Nucleus accumbens (tissue), 56 donors: ENCODE measurements at places on chromosomes 11 and 22.

GRCh38 chr11:118111019-118111743 is 24.4 kb upstream of the SMIM35 start:
- no peak for DNase-seq

GRCh38 chr11:113494021-113494420 is 18.8 kb upstream of the DRD2 start:
- no peak for DNase-seq

- DNase-seq, result no peak
Observed at GRCh38 chr22:33717694-33718396, 202.4 kb downstream of the LARGE1 start.

GRCh38 chr11:18191376-18191775 is 18.7 kb downstream of the MRGPRX4 start:
- DNase-seq, result no peak

- peak; percentile 87 for DNase-seq
Observed at GRCh38 chr11:72041364-72042063, 38.8 kb downstream of the NUMA1 start.

DNA sequence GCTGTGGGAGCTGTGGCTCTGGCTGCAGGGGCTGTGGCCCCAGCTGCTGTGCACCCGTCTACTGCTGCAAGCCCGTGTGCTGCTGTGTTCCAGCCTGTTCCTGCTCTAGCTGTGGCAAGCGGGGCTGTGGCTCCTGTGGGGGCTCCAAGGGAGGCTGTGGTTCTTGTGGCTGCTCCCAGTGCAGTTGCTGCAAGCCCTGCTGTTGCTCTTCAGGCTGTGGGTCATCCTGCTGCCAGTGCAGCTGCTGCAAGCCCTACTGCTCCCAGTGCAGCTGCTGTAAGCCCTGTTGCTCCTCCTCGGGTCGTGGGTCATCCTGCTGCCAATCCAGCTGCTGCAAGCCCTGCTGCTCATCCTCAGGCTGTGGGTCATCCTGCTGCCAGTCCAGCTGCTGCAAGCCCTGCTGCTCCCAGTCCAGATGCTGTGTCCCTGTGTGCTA is 514 bp downstream of the KRTAP5-9 start:
- DNase-seq, result no peak

DNA sequence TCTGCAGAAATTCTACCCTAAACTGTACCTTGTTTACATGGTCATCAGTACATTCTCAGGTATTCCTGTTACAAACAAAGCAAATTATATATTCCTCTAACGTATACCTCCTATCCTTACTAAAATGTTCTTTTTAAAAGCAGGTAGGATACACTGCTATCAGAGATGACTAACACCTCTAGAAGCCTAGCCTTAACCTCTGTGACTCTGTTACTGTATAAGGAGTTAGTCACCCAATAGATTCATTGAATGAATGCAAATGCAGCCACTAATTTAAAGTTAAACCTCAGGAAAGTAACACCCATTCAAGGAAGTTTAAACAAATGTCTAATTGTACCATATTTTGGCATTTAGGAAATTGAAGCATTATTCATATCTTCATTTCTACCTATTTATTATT is 82.2 kb downstream of the FCHSD2 start:
- DNase-seq, result no peak

- DNase-seq, result no peak
Observed at GRCh38 chr11:45180179-45180847, 33.9 kb downstream of the PRDM11 start.

- no peak for DNase-seq
Observed at GRCh38 chr22:46297151-46297812, 612 bp downstream of the GTSE1 start.

DNA sequence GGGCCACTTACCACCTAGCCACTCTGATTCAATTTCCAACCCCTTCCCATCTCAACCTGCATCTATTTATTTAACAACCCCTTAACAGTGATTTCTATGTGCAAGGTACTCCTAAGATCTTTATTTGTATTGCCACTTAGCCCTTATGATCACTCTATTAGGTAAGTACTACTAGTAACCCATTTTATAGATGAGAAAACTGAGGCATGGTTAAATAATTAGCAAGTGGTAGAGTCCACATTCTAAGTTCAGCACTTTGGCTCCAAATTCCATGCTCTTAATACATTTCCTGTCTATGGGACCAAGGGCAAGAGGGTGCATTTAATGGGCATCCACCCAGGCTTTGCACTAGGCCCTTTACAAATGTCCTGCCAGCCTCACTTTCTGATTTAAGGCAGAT is 38.1 kb upstream of the CSNK2A3 start:
- DNase-seq, result no peak

DNA sequence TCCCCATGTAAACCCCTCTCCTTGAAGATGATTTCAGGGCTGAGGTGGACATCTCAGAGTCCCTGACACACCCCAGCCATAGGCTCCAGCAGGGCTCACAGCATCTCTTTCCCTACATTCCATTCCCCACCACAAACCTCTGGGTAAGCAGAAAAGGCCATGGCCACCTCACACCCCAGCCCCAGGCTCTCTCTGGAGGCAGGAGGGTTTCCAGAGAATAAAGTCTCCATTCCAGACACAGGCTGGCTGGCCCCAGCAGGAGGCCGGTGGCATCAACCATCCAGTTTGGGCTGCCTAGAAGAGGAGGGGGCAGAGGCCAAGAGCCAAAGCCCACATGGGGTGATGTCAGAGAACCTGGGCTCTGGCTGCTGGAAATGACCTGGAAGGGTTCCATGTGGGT is 61.4 kb downstream of the TP53I11 start:
- DNase-seq, result no peak

DNA sequence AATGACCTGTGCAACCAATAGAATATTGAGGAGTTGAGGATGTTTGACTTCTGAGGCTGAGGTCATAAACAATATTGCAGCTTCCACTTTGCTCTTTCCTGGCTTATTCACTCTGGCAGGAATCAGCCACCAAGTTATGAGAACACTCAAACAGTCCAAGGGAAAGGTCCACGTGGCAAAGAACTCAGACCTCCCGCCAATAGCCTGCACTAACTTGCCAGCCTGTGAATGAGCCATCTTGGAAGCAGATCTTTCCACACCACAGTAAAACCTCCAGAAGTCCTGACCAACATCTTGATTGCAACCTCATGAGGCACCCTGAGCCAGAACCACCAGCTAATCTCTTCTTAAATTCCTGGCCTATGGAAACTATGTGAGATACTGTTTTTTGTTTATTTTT is 22.7 kb upstream of the PICALM start:
- DNase-seq, result no peak

DNA sequence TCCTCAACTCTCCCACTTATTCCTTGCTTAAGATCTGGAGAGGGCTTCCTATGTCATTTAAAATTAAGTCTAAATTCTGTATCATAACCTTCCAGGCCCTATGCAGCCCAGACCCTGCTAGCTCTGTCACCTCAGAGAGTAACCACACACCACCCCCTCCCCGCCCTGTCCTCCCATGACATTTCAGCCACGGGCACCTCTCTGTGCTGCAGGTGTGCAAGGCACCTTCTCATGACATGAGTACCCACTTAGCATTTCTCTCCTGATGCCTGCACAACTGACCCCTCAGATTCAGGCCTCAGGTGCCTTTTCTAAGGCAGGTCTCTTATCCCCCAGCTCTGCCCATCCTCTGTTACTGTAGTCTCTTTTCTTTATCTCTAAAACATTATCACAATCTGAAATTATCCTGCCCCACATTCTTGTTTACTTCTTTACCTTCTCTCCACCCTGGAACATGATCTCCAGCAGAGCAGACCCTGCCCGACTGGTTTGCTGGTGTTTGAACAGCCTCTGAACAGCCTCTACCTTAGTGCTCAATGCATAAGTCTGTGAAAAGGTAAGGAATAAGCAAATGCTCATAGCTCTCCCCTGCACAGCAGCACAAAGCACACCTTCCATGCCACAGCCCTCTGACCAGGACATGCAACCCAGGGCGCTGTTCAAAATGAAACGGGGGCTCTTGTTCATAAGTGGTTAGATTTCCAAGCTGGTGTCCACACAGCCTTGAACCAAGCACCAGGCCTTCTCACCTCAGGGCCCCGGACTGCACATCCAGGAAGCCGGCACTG is 196.1 kb upstream of the B3GAT1 start:
- no peak for DNase-seq

DNA sequence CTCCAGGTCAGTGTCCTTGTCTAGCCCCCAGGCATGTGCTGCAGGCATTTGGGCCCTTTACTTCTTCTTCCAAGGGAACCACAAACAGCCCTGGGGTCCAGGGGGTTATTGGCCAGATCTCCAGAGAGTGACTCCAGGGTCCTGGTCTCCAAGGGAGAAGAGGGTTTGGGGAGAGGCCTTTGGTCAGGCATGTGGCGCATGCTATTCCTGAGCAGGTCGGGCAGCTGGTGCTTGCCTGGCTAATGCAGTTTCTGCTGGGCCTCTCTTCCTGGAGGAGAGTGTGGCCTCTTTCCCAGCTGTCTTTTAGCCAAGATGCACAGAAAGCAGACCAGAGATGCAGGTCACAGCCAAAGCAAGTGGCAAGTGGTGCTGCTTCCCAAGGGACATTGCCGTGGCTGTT is 3.8 kb upstream of the RFPL2 start:
- DNase-seq, result no peak

DNA sequence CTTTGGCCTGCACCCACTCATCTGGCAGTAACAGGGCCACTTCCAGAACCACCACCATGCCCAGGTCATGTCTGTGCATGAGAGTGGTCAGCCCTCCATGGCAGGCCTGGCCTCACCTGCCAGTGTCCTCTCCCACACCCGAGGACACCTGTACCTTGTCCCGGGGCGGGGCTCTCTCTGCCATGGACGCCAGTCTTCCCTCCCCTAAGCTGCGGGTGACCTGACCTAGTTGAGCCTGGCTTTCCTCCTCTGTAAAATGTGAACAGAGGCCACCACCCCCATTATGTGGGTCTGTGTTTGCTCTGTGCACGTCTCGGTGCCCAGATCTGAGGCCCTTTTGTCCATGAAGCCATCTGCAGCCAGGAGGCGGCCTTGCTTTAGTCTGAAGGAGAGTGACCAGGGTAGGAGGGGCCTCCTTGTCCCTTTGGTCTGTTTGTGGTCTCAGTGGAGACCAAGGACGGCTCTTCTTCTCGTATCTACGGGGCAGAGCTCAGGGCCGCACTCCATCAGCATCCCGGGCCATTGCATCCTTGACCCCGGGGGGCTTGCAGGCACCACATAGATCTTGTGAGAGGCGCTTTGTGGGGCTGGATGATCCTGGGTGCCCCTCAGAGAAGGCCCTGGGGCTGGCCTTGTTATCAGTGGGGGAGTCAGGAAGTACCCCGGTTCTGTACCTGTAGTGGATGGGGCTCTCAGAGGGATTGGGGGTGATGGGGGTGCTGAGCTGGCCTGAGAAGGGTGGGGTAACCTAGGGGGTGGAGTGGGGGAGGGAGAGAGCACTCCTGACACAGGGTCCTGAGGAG is 121.6 kb downstream of the KCNQ1 start:
- no peak for DNase-seq

- no peak for DNase-seq
Observed at GRCh38 chr22:48858121-48858520, 969.6 kb downstream of the BRD1 start.

GRCh38 chr11:124873951-124874350 is 8.7 kb downstream of the ROBO3 start:
- DNase-seq, result no peak

- DNase-seq, result no peak
Observed at GRCh38 chr22:36860821-36861659, at the start of gene NCF4. NCF4 (plus strand) TSS chr22:36861006; CDS start chr22:36861172, 166 bp downstream.

DNA sequence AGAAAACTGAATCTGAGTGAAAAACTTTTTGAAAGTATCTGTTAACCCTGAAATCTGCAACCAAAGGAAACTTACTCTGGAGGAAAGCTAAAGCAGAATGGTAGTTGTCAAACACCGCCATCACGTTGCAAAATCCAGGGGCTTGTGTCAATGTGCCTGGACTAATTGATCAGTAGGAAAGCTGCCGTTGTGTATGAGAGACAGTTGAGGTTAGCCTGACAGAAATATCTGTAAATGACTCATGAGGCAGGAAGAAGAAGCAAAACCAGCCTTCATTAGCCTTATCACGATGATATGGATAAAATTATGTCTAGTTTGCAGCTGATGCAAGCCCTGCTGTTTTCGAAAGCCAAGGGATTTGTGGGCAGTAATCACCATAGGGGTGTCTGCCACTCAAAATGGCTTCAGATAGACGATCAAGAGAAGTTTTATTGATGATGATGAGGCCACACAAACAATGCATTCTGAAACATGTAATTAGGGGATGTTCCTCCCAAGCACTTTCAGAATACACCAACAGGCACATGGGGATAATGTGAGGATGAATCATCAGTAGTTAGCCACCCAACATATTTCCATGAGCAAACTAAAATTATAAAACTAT is 8.9 kb downstream of the SCGB1A1 start:
- DNase-seq, result no peak

GRCh38 chr11:28259177-28259843 is 151.1 kb downstream of the METTL15 start:
- no peak for DNase-seq

- no peak for DNase-seq
Observed at GRCh38 chr11:62747475-62748160, 6.3 kb downstream of the ZBTB3 start.

DNA sequence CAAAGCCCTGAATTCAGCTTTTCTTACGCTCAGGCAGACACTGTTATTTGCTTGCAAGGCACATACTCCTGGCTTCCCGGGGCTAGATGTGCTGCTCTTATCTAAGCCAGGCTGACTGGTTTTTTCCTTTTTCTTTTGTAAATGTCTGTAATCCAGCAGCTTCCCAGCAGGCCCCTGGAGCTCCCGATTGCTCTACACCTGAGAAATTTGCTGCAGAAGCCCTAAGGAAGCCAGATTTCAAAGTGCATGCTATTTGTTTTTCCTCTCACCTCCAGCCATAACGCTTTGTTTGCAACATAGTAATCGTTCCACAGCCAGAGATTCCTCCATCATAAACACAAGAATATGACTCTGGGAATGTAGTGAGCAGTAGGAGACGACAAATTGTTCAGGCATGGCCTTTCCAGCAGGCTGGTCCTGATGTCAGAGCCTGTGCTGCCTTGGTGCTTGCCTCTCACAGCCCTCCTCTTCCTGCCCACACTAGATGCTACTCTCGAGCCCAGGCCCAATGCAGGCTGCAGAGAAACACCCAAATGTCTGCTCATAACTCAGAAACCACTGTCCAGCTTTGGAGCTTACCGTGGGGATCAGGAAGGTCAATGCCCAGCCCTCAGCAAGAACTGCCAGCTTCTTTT is 54.7 kb upstream of the SLC6A5 start:
- DNase-seq, result no peak

GRCh38 chr11:131684111-131685060 is 314.0 kb downstream of the NTM start:
- no peak for DNase-seq

DNA sequence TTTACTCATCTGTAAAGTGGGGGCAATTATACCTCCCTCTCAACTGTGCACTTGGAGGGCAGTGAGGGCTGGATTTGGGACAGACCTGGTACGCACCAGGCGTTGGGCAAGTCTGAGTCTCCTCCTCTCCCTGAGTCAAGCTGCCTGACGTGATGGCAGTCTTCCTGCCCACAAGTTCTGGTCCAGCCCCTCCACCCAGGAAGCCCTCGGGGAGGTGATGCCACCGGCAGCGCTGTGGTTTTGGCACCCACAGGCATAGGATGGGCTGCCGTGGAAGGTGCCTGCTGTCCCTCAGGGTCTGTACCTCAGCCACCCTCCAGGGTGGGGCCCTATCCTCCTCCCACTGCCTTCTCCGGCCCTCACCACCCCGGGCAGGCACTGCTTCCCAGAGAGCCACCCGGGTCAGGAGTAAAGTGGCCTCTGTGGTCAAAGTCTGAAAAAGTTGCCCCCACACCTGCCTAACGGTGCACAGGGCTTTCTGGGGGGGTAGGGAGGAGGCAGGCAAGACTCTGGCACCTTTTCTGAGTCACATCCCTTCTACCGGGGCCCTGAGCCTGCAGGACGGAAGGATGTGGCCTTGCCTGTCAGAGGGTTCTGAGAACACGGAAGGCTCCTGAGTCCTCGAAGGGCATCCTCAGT is 6.5 kb upstream of the APOBEC3H start:
- DNase-seq, result no peak
